ENCODE measurements at places on chromosomes 13 and 19.

DNA sequence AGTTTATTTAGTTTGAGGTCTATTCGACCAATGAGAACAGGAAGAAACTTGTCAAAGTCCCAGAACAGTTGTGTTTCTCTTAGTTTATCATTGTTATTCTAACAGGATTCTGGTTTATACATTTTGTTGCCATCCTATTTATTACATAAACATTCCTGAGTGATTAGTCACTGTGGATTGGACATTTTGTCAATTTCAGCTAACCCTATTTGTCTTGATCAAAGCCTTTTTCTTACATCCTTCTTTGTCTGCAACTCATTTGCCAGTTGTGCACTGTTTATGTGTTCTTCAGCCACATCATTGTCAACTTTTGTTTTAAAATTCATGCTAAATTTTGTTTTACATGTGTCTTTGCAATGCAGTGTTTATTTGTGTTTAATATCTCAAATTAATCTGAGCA is 886.0 kb upstream of the SLC10A2 start:
- DNase-seq: no peak

DNA sequence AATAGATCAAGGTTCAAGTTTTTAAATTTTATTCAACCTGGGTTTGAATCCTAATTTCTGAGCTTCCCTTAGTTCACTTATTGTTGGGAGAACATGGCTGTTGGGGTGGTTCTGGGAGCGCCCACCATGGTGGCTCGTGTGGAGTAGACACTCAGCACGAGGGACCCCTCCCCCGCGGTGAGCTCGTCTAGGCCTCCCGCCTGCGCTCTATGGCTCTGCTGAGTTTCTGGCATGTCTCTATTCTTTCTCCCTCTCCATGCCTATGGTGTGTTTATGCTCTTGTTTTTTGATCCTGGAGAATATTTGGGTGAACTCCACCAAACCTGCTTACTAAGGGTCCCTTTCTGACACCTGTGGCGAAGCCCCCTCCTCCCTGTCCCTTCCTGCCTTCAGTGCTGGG is 1.6 kb upstream of the EPN1 start:
- DNase-seq: no peak

DNA sequence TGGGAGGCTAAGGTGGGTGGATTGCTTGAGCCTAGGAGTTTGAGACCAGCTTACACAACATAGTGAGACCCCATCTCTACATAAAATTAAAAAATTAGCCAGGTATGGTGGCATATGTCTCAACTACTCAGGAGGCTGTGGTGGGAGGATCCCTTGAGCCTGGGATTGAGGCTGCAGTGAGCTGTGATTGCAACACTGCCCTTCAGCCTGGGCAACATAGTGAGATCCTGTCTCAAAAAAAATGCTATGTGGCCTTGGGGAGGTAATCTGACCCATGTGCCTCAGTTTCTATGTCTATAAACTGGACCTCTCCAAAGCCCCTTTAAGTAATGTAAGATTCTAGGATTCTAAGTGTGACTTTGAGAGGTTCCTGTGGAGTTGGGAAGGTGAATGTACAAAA is 25.2 kb downstream of the ARL11 start:
- DNase-seq: no peak

GRCh38 chr13:38766799-38767198 is 79.9 kb downstream of the FREM2 start:
- no peak for DNase-seq

DNA sequence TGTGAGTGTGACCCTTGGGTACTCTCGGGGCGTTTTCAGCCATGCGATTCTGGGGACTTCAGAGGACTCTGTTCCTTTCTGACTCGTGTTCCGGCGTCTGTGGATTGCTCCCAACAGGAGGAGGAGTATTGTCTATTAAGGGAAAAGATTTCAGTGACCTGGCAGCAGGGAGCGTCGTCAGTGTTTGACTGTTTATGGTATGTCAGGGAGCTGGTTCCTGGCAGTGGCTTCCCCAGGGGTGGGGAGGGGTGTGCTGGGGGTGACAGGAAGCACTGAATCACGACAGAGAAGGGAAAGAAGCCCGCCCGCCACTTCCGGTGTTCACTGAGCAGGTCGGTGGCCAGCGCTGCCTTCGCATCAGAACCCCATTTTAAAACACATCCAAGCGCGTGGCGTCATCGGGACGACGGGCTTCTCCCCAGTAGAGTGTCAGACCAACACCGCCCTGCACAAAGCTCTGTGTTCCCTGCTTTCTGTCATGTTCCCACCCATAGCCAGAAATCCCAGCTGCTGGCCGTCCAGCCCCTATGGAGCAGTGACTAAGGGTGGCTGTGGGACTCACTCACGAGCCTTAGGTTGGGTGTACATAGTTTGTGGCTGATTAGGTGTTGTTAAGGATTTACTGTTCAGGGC is 33.8 kb downstream of the COL4A2 start:
- DNase-seq: peak; percentile 51

GRCh38 chr19:7788178-7788932 is 25.3 kb downstream of the CLEC4M start:
- DNase-seq: no peak

DNA sequence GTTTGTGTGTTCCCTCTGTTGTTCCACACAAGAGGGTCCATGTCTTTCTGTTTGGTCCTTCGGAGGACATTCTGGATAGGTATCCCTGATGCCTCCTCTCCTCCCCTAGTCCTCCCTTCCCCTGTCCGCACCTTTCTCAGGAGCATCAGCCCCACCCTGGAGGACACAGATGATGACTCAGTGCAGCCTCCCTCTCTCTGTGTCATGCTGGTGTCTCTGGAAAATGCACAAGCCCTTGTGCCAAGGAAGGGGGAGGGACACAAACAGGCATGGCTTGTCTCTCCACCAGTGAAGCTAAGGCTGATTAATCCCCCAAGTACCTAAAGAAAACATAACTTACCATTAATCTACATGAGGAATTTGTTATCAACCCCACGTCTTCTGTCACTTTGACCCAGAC is 16.2 kb upstream of the TNFRSF19 start:
- DNase-seq: no peak
